Cardiac muscle cell (in vitro differentiated cells and primary cell): ENCODE measurements at places on chromosomes 3 and 15.

DNA sequence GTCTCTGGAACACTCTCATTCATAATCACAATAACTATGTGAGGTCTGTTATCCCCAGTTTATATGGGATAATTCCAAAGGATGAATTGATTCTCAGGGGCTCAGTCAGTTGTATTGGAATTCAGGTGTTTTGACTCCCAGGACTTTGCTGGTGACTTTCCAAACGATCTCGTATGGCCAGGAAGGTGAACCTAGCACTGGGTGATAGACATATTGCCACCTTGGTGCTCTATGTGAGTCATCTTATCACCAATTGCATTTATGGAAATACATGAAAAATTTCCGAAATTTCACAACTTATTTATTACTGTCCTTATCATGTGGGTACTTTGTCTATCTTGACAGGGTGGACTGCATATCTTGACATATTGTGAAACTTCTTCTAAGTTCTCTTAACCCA is 287.3 kb downstream of the WDR72 start:
- no peak for DNase-seq

GRCh38 chr3:9402410-9403228 is 5.2 kb downstream of the SETD5 start:
- DNase-seq: peak; percentile 81

DNA sequence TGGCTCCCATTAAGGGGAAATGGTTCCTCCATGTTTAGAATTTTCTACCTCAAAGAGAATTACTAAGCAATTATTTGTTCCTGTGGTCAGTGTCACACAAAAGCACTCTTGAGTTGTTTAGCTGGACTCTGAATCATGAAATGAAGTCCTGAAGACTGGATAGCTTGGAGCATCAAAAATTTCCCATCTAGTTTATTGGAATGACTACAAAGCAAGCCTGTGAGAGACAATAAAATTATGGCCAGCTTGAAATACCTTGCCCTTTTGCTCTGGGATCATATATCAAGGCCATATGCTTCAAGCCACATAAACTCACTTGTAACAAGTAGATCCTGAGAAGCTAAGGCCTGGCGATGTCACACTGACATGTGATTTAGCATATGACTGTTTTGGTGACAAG is 292.3 kb downstream of the TIGIT start:
- no peak for DNase-seq

GRCh38 chr15:73965094-73965757 is 26.9 kb downstream of the STOML1 start:
- DNase-seq: no peak

GRCh38 chr3:174215456-174215855 is 643.7 kb upstream of the NAALADL2 start:
- DNase-seq: no peak

DNA sequence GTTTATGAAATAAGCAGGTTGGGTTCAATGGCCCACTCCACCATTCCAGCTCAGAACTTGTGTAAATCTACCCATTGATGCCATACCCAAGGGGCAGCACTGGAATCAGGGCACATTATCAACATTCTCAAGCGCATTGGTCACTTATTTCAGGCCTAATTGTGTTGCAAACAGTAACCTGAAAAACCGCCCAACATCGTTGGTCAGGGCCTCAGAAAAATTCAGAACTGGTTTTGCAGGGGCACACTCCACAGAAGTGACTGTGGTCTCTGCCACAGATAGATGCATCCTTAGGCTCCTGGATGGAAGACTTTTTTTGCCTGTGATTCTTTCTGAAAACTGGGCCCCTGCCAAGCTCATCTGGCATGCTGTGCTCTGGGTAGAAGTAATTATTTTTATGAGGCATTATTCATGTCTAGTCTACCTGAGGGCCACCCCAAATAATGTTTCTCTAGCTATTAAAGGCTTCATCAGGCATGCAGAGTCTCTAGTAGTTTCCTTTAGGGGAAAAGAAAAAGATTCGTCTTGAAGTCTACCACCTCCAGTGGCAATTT is 21.7 kb upstream of the LRTM1 start:
- DNase-seq: no peak

DNA sequence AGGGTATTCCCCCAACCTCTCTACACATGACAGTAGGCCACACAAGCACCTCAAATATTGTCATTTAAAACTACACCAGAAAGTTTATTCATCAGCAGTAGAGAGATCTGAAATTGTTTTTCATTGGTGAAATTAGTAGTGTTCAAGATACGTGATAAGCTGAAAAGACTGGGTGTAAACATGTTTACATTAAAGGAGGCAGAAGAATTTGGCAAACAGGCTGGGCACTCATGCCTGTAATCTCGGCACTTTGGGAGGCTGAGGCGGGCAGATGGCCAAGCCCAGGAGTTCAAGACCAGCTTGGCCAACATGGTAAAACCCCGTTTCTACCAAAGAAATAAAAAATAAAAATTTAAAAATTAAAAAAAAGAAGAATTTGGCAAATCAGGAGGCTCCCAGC is 255.6 kb downstream of the FOXP1 start:
- DNase-seq: no peak

GRCh38 chr3:111786922-111787321 is 72.1 kb upstream of the PHLDB2 start:
- DNase-seq: no peak

DNA sequence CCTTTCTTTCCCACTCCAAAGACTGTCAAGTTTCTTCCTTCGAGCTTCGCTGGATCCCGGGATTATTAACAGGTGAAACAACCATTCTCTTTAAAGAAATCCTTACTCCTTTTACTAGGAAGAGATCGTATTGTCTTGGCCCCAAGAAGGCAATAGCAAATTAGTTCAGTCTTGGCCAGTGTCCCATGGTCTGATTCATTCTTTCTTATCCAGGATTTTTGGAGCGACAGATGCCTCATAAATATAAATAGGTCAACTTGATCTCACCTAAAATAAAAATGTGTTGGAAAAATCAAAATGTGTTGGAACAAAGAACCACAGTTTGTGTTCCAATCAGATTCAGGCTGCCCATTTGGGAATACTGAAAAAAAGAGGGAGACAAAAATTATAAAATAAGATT is 140.1 kb upstream of the TMEM108 start:
- DNase-seq: no peak

DNA sequence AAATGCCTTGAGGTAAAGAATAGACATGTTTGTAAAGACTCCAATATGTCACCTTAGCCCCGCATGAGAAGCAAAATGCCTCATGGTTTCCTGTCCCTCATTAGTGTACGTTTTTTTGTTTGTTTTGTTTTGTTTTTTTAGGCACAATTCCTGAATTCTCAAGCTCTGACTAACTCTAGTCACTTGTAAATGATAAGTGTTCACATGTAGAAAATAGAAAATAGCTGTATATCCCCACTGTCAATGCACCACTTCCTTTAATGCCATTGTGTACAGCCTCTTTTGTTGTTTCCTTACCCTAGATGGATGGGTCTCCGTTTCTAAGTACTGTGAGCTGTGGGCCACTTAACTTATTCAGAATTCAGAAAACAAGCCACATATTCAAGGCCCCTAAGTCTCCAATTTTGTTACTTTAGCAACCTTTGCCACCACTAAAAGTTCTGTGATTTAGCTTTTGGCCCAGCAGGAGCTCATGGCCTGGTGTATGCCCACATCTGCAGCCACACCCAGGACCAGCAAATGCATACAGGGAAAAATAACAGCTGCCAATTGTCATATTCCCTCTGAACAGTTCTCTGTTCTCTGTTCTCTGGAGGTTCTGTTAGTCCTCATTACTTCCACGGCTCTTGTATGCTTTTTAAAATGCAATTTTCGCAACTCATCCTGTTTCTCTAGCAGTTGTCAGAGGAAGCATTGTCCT is 655.5 kb downstream of the GBE1 start:
- no peak for DNase-seq

GRCh38 chr3:38620236-38620635 is 29.3 kb downstream of the SCN5A start:
- DNase-seq: no peak

DNA sequence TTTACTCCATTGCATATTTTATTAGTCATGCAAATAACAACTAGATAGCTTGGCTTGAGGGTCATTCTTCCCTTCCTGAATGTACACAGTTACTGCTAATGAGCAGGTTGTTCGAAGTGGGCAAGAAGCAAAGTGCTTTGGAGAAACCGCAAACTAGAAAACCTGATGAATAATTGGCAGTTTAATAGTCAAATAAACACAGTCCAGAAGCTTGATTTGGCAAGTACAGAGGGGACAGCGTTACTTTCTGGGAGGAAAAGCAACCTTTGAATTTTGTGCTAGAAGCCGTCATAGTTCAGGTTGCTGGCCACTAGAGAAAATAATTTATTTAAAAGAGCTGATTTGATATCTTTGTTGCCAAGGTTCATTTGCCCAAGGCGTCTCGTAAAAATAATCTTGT is 94.9 kb downstream of the MFSD1 start:
- no peak for DNase-seq

GRCh38 chr3:50112462-50112861 is 23.7 kb downstream of the RBM5 start:
- DNase-seq: no peak

DNA sequence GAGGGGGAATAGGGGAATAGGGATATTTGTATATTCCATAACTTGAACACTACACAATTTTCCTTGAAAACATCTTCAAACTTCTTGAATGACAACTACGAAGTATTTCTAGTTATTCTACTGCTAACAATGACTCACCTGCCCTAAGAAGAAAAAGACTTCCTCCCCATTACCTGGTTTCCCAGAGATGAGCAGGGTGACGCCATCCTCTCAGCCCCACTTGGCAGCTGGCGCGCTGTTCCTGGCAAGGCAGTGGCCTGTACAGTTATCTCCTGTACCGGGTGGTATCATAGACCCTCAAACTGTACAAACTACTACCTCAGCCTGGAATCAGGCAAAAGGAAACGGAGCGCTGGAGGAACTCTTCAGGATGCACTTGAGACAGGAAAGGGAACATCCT is 10.4 kb downstream of the WDR82 start:
- DNase-seq: no peak

DNA sequence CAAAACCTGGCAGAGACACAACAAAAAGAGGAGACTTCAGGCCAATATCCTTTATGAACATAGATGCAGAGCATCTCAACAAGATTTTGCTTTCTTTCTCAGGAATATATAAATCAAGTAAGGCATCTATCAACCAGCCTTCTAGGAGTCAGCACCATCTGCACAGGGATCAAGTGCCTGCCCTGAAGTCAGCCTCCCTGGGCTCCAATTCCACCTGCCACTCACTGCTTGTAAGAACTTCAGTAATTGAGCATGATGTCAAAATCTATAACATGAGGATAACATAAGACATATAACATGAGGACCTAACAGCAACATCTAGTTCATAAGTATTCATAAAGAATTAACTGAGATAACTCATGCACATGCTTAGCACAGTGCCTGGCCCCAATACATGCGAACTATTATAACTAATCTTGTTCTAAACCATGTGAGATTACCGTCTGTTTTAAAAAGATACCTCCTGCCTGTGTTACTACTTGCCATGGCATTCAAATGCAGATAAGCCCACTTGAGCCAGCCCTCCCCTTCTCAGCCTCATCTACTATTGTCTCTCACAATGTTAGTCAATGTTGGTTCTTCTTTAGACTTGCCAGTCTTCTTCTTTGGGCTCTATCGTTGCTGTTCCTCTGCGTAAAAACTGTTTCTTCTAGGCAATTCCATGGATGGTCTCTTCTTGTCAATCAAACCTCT is 91.6 kb downstream of the PLD1 start:
- no peak for DNase-seq

GRCh38 chr3:34056181-34056910 is 257.9 kb downstream of the PDCD6IP start:
- DNase-seq: no peak
